ENCODE measurements at places on chromosomes 6 and 20. TPM values are rescaled to one million over a fixed set of nuclear protein-coding genes. Genes with fewer than 3 reads are reported as not detected.

GRCh38 chr6:150016324-150017185, 8.8 kb downstream of the RAET1L start:
- no peak overlapping the region for H3K27ac ChIP-seq
- H3K4me1 ChIP-seq = peaks cover 20% of the 10 kb centered on the region
- H3K4me3 ChIP-seq = no peak overlapping the region
- no peaks in the 10 kb centered on the region for H3K36me3 ChIP-seq

RIMS4 gene
- total RNA-seq = 2.6 TPM

GRCh38 chr6:35216851-35217811, 3.4 kb downstream of the SCUBE3 start:
- no peaks in the 10 kb centered on the region for H3K36me3 ChIP-seq
- H3K27ac ChIP-seq = peak overlapping the region; percentile 72
- no peak overlapping the region for H3K4me3 ChIP-seq
- no peak for DNase-seq
- H3K4me1 ChIP-seq = peaks cover 49% of the 10 kb centered on the region
- H3K27me3 ChIP-seq = peaks cover 10% of the 10 kb centered on the region

EPPIN gene
- not detected for total RNA-seq

TREM2 gene
- total RNA-seq = 1.6 TPM
